ENCODE measurements at places on chromosomes 6 and 20. TPM values are rescaled to one million over a fixed set of nuclear protein-coding genes. Genes with fewer than 3 reads are reported as not detected.

Gene SLC13A3
- total RNA-seq = not detected

Gene EEF1A2
- not detected for total RNA-seq

Gene SOBP
- 1.2 TPM for total RNA-seq

Gene SUMO4
- total RNA-seq = 10.1 TPM

GRCh38 chr6:125294036-125294435 is 7.7 kb downstream of the HDDC2 start:
- no peaks in the 10 kb centered on the region for H3K27me3 ChIP-seq
- peaks cover 73% of the 10 kb centered on the region for H3K36me3 ChIP-seq
- H3K4me3 ChIP-seq = no peak overlapping the region
- H3K4me1 ChIP-seq = peaks cover 7% of the 10 kb centered on the region

- peaks cover 29% of the 10 kb centered on the region for H3K36me3 ChIP-seq
- no peaks in the 10 kb centered on the region for H3K27me3 ChIP-seq
These were observed 126.8 kb upstream of the SAMD5 start for GRCh38 chr6:147381712-147382111.

DNA sequence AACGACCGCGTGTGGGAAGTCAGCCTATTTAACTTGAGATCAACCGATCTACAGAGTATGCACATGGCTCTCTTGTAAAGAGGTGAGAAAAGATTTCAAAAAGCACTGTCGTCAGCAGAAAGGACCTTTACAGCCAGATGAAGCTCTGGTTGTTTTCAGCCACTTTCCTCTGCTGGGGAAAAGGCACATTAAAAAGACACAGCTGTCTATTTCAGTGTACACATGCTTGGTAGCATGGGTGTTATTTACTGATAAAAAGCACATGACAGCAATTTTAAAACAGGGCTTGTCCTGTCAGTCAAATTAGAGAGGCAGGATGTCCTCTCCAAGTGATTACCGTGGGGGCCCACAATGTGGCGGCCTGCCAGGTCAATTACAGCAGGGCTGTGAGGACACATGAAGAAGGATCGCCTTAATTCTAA is 188.9 kb downstream of the PRKN start:
- no peaks in the 10 kb centered on the region for H3K4me1 ChIP-seq

DNA sequence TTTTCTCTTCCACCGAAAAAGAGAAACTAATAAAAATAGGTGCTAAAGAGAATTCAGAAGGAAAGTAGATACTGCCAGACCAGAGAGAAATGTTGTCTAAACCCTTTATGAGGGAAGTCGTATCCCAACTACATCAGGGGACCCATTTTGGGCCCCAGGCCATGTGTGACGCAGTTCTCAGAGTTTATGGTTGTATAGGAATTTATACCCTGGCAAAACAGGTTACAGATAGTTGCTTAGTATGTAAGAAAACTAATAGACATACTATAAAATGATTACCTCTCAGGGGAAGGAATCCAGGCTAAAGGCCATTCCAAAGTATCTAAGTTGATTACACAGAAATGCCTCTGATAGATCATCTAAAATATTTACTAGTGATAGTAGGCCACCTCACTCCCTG is 28.6 kb upstream of the SLC52A3 start:
- H3K36me3 ChIP-seq = no peaks in the 10 kb centered on the region
- DNase-seq = no peak
- no peak overlapping the region for H3K27ac ChIP-seq
- no peaks in the 10 kb centered on the region for H3K4me1 ChIP-seq
- H3K4me3 ChIP-seq = no peak overlapping the region

DNA sequence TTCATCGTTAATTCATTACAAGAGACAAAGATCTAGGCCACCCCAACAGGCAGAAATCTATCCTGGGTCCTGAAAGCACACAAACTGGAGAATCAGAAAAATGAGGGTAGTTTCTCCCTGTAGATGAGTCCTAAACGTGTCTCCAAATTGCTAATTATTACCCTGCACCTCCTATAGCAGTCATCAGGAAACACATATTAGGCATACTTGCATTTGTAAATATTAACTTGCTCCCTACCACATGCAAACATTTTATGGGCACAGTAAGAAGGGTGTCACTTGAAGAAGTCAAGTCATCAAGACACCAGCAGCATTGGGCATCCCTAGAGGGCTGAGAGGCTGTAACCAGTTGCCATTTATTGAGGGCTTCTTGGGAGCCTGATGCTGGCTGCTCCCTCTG is 17.9 kb upstream of the SIRPB1 start:
- H3K27ac ChIP-seq = no peak overlapping the region
- peaks cover 38% of the 10 kb centered on the region for H3K4me1 ChIP-seq
- no peaks in the 10 kb centered on the region for H3K27me3 ChIP-seq

- H3K27ac ChIP-seq = no peak overlapping the region
- H3K36me3 ChIP-seq = peaks cover 2% of the 10 kb centered on the region
- H3K27me3 ChIP-seq = no peaks in the 10 kb centered on the region
These were observed 93.9 kb downstream of the JAG1 start for GRCh38 chr20:10579942-10580341.

GRCh38 chr6:116363759-116364158 is 7.0 kb upstream of the DSE start:
- H3K36me3 ChIP-seq = no peaks in the 10 kb centered on the region
- peaks cover 5% of the 10 kb centered on the region for H3K4me1 ChIP-seq
- no peak for DNase-seq

- H3K4me1 ChIP-seq = peaks cover 6% of the 10 kb centered on the region
- no peaks in the 10 kb centered on the region for H3K36me3 ChIP-seq
- no peak for DNase-seq
- H3K27ac ChIP-seq = no peak overlapping the region
- no peaks in the 10 kb centered on the region for H3K27me3 ChIP-seq
These were observed 25.5 kb downstream of the FAM184A start for GRCh38 chr6:119052987-119053386.

DNA sequence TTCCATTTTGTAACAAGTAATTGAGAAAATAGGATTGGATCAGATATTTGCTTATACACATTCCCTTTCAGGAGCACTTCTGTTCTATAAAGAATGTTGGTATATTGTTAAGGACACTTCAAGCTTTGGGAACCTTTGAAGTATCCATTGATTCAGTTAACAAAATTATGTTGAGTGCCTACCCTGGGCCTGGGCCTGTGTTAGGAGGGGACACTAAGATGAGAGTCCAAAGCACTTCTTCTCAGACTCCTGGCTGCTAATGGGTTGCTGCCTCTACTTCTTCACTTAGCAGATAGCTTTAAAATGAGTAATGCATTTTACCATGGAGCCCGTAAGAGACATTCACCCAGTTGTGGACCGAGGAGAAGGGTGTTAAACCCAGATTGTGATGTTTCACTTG is 40.3 kb downstream of the PTPN1 start:
- peaks cover 22% of the 10 kb centered on the region for H3K36me3 ChIP-seq
- no peak overlapping the region for H3K4me3 ChIP-seq
- H3K27me3 ChIP-seq = no peaks in the 10 kb centered on the region
- no peak for DNase-seq
- no peak overlapping the region for H3K27ac ChIP-seq

DNA sequence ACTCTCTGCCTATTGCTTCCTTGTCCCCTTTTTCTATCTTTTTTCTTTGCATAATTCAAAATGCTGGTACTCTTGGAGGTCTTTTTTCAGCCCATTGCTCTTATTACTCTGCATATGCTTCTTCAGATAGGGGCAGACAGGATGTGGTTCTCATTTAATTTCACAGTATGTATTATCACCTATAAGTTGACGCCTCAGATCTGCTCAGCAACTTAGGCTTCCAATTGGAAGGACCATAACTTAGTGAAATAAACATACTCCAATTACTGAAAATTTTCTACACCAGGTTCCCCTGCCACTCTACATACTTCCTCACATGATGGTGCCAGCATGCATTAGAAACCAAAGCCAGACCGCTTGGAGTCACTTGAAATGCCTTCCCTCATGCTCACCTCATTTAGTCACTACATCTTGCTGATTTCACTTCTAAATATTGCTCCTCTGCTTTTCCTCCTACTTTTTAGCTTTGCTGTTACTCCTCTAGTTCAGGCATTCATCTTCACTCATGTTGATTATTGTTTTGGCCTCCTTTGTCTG is 34.5 kb upstream of the AHI1 start:
- no peak overlapping the region for H3K27ac ChIP-seq
- H3K27me3 ChIP-seq = no peaks in the 10 kb centered on the region
- H3K4me3 ChIP-seq = no peak overlapping the region

- H3K4me3 ChIP-seq = peak overlapping the region; percentile 69
- no peak overlapping the region for H3K27ac ChIP-seq
- no peaks in the 10 kb centered on the region for H3K36me3 ChIP-seq
These were observed 487 bp upstream of the BMP6 start for GRCh38 chr6:7725412-7725811.

- H3K4me1 ChIP-seq = no peaks in the 10 kb centered on the region
- H3K27ac ChIP-seq = no peak overlapping the region
- no peaks in the 10 kb centered on the region for H3K27me3 ChIP-seq
- H3K4me3 ChIP-seq = no peak overlapping the region
- DNase-seq = no peak
These were observed 677.7 kb downstream of the DOK5 start for GRCh38 chr20:55153001-55153645.

- no peaks in the 10 kb centered on the region for H3K4me1 ChIP-seq
- no peak for DNase-seq
- peaks cover 2% of the 10 kb centered on the region for H3K27me3 ChIP-seq
These were observed 172.3 kb downstream of the OGFRL1 start for GRCh38 chr6:71460933-71461332.

DNA sequence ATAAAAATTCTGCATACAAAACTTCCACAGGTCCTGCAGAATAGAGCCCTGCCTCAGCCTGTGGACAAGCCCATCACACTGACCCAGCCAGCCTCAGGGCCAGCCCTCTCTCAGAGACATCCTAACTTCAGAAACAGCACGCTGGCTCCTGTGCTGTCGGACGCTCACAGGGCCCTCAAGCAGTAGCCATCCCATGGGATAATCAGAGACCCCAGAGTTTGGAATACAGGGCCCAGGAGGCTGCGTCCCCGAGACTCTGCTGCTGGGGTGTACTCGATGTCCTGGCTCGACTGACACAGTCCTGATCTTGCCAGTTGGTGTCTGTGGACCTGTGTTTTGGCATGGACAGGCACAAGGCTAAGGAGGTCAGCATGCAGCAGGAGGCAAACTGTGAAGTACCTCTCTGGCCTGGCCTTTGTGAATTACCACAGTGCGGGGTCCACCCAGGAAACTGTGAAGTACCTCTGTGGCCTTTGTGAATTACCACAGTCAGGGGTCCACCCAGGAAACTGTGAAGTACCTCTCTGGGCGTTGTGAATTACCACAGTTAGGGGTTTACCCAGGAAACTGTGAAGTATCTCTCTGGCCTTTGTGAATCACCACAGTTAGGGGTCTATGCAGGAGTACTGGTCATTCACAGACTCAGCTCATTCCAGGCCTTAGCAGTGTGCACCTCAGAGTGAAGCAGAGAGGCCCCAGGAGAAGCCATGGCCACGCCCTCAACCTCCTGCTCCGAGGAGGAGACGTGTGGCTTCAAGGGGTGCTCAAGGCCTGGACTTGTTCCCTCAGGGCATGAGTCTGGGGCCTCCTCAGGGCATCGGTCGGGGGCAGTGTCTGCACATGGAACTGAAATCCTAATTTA is 212.4 kb downstream of the SYNDIG1 start:
- DNase-seq = no peak
- no peak overlapping the region for H3K4me3 ChIP-seq
- no peaks in the 10 kb centered on the region for H3K4me1 ChIP-seq
- peaks cover 3% of the 10 kb centered on the region for H3K27me3 ChIP-seq

- H3K4me1 ChIP-seq = no peaks in the 10 kb centered on the region
- no peak overlapping the region for H3K4me3 ChIP-seq
- H3K36me3 ChIP-seq = no peaks in the 10 kb centered on the region
- no peak overlapping the region for H3K27ac ChIP-seq
- DNase-seq = no peak
- peaks cover 2% of the 10 kb centered on the region for H3K27me3 ChIP-seq
These were observed 41.6 kb upstream of the SLC22A2 start for GRCh38 chr6:160300076-160300695.

GRCh38 chr6:158023597-158023939 is 41.9 kb downstream of the SYNJ2 start:
- no peaks in the 10 kb centered on the region for H3K27me3 ChIP-seq
- no peak overlapping the region for H3K27ac ChIP-seq
- H3K36me3 ChIP-seq = peaks cover 19% of the 10 kb centered on the region
- no peak overlapping the region for H3K4me3 ChIP-seq

- peaks cover 35% of the 10 kb centered on the region for H3K4me1 ChIP-seq
- H3K4me3 ChIP-seq = no peak overlapping the region
- no peak for DNase-seq
- no peaks in the 10 kb centered on the region for H3K36me3 ChIP-seq
- H3K27me3 ChIP-seq = no peaks in the 10 kb centered on the region
These were observed 159.4 kb upstream of the CITED2 start for GRCh38 chr6:139533573-139534471.

DNA sequence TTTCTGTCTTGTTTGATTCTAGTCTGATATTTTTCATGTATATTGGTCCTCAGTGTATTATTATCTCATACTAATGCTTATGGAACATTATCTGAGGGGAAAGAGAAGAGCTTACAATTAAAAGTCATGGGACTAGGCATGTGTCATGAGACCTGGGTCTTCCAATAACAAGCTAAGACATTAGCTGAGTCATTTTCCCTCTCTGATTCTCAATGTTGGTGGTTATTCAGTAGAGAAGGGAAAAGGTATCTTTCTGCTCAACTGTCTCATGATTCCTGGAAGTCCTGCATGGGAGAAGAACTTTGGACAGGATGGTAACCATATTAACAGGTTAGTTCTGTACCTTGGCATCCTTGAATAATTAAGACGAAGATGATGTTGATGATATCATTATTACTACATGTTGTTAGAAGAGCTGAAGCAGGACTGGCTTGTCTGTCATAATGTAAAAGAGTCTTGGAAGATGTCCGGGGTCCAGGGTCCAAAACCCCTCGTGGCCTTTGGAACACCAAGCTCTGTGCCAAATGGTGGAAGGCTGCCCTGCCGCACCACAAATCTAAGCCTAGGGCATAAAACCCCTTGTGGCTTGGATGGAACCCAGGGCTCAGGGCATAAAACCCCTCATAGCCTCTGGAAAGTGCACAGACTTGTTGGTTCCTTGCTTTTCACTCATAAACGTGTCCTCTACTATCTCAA is 19.1 kb downstream of the TRIM38 start:
- no peaks in the 10 kb centered on the region for H3K4me1 ChIP-seq
- no peaks in the 10 kb centered on the region for H3K27me3 ChIP-seq
- no peak overlapping the region for H3K27ac ChIP-seq
- peaks cover 64% of the 10 kb centered on the region for H3K36me3 ChIP-seq
- DNase-seq = no peak

DNA sequence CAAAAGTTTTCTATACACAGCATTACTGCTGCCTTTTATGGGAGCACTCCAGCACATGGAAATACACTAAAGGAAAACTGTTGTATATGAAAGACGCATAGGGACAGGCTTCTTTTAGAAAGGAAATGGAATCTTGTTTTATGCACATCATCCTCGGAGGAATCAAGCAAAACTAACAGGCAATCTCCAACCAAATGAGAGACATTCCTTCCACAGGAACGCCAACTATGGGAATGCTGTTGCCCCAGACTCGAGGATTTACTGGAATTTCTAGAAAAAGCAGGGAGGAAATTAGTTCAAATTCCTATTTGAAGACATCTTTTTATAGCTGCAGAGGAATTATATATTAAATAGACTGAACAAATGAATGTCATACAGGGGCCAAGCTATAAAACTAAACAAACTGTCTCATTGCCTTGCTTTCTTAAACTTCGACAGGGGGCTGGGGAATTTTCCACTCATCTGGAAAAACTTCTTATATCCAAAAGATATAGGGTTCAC is 52.2 kb downstream of the LYRM4 start:
- H3K27ac ChIP-seq = no peak overlapping the region
- DNase-seq = no peak
- no peak overlapping the region for H3K4me3 ChIP-seq
- no peaks in the 10 kb centered on the region for H3K27me3 ChIP-seq

- no peak overlapping the region for H3K4me3 ChIP-seq
- no peak for DNase-seq
- no peaks in the 10 kb centered on the region for H3K27me3 ChIP-seq
- H3K27ac ChIP-seq = no peak overlapping the region
- H3K36me3 ChIP-seq = no peaks in the 10 kb centered on the region
These were observed 227.9 kb downstream of the PTPRT start for GRCh38 chr20:42961771-42962170.
